ENCODE measurements at places on chromosomes 7 and 10.

GRCh38 chr7:110918949-110919548, 171.9 kb upstream of the LRRN3 start:
- DNase-seq, result no peak

GRCh38 chr10:5805711-5806110, 7.5 kb downstream of the GDI2 start:
- no peak for DNase-seq

DNA sequence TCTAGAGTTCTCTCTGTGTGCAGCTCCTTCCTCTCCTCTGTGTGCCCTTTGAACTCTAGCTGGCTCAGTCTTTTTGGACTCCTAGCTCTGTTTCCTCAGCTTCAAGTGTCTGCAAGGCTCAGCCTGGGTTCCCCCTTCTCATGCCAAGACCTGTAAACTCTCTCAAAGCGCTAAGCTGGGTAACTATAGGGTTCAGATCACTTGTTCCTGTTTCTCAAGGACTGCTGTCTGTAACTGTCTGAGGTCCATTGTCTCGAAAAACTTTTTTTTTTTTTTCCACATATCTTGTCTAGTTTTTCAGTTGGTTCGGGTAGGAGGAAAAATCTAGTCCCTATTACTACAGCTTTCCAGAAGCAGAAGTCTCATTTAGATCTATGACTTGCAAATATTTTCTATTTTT, 46.6 kb upstream of the PPP1R17 start:
- no peak for DNase-seq

GRCh38 chr10:58404001-58404400, 18.8 kb downstream of the TFAM start:
- DNase-seq, result no peak

Measured in CMK (cell line).